Inflammatory macrophage (primary cell): ENCODE measurements at places on chromosomes 1 and 21.

DNA sequence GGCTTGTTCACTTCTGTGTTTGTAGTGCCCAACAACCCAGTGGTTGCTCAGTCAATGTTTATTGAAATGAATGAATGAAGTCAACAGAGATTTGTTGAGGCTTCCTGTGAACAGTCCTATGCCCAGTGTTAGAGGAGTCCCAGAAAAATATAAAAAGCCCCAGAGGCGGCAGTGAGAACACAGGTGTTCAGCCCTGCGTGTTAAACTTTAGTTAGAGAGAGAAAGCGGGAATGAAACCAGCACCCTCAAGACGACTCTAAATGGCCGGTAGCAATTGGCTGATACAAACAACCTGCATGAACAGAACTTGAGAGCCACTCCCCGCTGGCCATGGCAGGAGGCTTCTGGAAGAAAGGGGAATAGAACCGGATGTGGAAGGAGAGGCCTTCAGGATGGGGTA lies 22.6 kb downstream of the TMEM51 start:
- DNase-seq, result no peak

DNA sequence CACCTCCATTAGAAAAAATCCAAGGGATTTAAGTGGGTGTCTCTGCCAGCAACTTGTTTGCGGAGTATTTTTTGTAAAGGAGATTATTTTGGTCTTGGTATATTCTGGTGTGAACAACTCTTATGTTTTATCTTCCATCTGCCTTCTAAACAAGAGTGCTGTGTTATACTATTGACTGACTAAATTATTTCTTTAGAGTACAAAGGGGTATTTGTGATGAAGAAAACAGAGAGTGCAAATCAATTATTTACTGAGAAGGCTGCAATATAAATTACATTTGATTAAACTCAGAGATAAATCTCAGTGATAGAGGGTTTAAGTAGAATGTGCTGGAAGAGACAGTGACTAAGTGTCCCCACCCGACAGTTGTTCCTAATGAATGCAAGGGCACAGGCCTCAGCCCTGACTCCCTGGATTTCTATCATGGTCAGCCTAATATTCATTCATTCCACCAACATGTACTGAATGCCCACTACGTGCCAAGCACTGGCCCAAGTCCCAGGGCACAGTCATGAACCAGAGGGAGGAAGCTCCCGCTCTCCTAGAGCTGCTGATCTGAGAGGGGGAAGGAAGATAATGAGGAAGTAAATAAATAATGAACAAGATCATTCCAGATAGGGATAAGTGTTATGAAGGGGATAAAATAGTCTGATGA lies 196.9 kb upstream of the C8B start:
- no peak for DNase-seq

DNA sequence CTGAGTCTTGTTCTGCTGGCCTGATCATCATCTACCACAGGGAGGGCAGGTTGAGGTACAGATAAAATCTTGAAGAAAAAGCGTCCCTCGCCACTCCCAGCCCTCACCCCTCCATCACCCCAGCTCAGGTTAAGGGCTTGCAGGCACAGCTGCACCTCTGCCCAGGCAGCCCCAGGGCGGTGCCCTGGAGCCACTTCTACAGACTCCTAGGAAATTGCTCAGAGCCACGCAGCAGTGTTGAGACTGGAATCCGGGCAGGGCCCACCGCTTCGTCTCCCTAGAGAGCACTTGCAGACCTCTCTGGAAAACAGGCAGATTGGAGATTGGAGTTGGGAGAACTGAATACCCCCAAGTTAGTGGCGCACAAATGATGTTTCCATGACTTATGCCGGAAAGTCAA lies 35.3 kb downstream of the VN1R5 start:
- no peak for DNase-seq

DNA sequence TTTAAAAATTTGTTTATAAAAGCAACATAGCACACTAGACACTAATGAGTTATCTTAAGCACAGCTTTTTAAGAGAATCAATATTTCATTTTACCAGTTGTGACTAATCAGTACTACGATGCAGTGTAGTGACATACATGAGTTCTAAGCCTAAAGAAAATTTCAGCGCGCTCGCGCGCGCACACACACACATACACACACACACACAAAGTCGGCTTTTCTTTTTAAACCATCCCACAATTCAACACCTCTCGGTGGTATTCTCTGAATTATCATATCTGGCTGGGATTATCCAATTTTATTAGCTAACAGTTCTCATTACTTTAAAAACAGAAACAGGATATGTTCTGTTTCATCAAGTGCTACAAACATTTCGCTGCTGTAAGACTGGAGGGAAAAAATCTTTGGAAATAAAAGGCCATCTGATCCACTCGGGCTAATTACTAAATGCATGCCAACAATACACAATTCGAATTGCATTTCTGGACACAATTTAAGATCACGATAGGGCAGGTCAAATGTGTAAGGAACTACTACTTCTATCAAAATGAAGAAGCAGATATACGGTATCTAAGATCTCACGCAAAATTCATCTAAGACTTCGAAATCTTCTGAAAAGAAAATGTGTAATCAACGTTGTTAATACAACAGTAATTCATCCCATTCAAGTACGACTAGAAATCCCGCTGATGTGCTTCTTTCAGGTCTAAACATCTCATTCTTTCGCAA lies 1.2 kb downstream of the TUT4 start:
- peak; percentile 29 for DNase-seq

DNA sequence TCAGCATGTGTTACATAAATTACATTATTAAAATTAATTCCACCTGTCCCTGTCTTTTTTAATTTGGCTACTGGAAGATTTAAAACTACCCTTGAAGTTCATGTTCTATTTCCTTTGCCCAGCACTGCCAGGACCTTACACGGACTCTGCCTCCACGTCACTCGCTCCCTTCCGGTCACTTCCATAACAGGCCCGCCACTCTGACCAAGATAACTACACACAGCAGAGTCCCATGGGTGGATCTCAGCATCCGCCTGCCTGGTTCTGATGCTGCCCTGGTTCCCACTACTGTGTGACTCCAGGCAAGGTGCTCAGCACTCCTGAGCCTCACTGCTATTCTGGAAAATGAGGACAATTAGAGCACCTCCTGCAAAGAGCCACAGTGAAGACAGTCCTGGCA lies 153.3 kb upstream of the ERG start:
- DNase-seq, result no peak

DNA sequence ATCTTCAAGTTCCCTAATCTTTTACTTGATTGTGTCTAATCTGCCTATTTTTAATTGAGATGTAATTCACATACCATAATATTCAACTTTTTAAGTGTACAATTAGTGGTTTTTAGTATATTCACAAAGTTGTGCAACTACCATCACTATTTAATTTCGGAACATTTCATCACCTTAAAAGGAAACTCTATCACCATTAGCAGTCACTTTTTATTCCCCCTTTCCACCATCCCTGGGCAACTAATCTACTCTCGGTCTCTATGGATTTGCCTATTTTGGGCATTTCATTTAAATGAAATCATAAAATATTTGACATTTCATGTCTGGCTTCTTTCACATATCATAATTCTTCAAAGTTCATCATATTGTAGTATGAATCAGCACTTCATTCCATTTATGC lies 30.6 kb upstream of the HYI start:
- no peak for DNase-seq

- DNase-seq, result no peak
Measured at GRCh38 chr1:228226956-228227791, 19.3 kb downstream of the OBSCN start.
